Fibroblast of upper back skin (primary cell): ENCODE measurements at places on chromosomes 1 and 21.

DNA sequence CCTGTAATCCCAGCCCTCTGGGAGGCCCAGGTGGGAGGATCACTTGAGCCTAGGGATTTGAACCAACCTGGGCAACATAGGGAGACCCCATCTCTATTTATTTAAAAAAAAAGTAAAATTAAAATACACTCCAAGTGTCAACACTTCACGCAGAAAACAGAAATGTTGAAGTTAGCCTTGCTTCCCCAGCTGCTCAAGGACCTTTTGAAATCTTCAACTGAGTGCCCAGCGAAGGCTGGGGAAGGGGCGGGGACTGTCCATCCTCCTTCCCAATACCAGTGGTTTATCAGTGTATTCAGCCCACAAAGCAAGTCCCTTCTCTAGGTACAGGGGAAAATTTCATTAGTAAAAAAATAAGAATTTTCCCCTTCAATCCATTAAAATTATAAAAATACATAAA, 2.2 kb upstream of the DNAJC28 start:
- no peak for DNase-seq

DNA sequence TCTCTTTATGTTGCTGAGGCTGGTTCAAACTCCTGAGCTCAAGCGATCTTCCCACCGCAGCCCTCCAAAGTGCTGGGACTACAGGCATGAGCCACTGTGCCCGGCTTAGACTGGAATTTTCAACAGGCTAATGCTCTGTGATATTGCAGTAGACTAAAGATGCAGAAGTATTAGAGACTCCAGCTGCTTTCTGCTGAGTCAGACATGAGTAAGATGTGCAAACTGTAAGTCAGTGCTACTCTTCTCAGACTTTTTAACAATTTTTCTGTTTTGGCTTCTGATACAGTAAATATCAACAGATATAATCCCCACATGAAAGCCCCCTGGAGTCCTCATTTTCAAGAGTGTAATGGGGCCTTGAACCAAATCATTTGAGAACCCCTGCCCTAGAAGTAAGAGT, 29.3 kb upstream of the NLRP3 start:
- peak; percentile 50 for DNase-seq

GRCh38 chr21:35561116-35561515, 499.2 kb downstream of the SETD4 start:
- DNase-seq: peak; percentile 56

DNA sequence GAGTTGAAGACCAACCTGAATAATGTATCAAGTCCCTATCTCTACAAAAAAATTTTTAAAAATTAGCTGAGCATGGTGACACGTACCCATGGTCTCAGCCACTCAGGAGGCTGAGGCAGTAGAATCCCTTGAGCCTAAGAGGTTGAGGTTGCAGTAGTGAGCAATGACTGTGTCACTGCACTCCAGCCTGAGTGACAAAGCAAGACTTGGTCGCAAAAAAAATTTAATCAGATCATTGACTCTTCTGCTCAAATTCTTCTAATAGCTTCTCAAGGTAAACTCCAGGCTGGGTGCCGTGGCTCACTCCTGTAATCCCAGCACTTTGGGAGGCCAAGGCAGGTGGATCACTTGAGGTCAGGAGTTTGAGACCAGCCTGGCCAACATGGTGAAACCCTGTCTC, 85.9 kb upstream of the PUM1 start:
- DNase-seq: no peak

GRCh38 chr1:17696417-17697301, 58.5 kb upstream of the ACTL8 start:
- peak; percentile 83 for DNase-seq
